Epithelial cell of esophagus (primary cell): ENCODE measurements at places on chromosomes 16 and 17.

- no peak for DNase-seq
These were observed 17.8 kb downstream of the GJD3 start for GRCh38 chr17:40346765-40347158.

GRCh38 chr16:24493821-24494220 is 45.5 kb upstream of the RBBP6 start:
- peak; percentile 81 for DNase-seq

- peak; percentile 97 for DNase-seq
These were observed 708.0 kb upstream of the SOX9 start for GRCh38 chr17:71412803-71413202.

DNA sequence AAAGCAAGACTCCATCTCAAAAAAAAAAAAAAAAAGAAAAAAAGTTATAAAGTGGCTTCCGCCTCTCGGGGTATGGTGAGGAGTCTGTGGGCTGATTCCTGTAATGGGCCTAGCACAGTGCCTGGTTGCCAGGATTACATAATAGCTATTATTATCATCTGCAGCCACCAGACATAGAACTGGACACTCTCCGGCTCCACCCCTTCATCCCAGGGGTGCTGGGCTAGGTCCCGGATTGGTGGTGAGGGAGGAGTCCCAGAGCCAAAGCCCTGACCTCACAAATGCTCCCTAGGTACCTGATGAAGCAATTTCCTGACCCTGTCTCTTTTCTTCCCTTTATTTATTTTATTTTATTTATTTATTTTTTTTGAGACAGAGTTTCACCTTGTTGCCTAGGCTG is 11.6 kb upstream of the ADGRG1 start:
- DNase-seq = no peak

- no peak for DNase-seq
These were observed 194.6 kb upstream of the DYNLRB2 start for GRCh38 chr16:80346111-80346632.

- DNase-seq = peak; percentile 77
These were observed 15.6 kb upstream of the AURKB start for GRCh38 chr17:8225813-8226535.
